H1 (cell line): ENCODE measurements at places on chromosomes 5 and 9. TPM values are rescaled to one million over a fixed set of nuclear protein-coding genes. Genes with fewer than 3 reads are reported as not detected.

The CEMIP2 gene
- 46.0 and 52.1 TPM in 2 replicates for total RNA-seq

The PCDHGB2 gene
- total RNA-seq = 2.8 and 2.9 TPM in 2 replicates

The CMYA5 gene
- 0.65 and 0.95 TPM in 2 replicates for total RNA-seq

The FIBCD1 gene
- total RNA-seq = 5.3 and 6.1 TPM in 2 replicates

The TRAF2 gene
- total RNA-seq = 50.2 and 50.5 TPM in 2 replicates

GRCh38 chr9:99868845-99869244 is 37.6 kb upstream of the STX17 start:
- DNase-seq = no peak

DNA sequence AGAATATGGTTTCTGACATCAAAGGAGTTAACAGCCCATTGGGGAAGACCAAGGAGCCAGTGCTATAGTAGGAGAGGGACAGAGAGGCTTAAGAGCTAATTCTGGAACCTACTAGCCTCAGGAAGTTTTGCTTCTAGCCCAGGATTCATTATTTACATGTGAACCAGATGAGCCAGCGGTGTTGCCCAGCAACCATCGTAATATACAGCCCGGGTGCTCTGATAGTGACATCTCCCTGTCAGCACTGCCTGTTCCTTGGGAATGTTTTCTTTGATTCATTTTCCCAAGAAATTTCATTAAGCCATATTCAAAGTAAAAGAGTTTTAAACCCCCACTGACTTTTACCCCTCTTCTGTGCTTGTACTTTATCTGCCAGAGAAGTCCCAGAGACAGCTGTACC is 217.4 kb upstream of the ADAMTSL1 start:
- no peak for DNase-seq

- no peak for DNase-seq
Observed at GRCh38 chr5:161548487-161549094, 2.1 kb upstream of the GABRB2 start.

- DNase-seq = no peak
Observed at GRCh38 chr5:173501271-173501670, 115.2 kb downstream of the BOD1 start.
